Effector CD4-positive, alpha-beta T cell (primary cell): ENCODE measurements at places on chromosomes 12 and 14.
A peak's percentile ranks its signal among the peaks of the same experiment; 100 is the strongest.

GRCh38 chr14:104732931-104733681 lies 9.1 kb downstream of the ADSS1 start:
- no peak for DNase-seq

- no peak for DNase-seq
These were observed 80.1 kb upstream of the IFNG-AS1 start for GRCh38 chr12:67909091-67909531.

GRCh38 chr14:82362452-82362851 lies 828.8 kb upstream of the SEL1L start:
- no peak for DNase-seq

DNA sequence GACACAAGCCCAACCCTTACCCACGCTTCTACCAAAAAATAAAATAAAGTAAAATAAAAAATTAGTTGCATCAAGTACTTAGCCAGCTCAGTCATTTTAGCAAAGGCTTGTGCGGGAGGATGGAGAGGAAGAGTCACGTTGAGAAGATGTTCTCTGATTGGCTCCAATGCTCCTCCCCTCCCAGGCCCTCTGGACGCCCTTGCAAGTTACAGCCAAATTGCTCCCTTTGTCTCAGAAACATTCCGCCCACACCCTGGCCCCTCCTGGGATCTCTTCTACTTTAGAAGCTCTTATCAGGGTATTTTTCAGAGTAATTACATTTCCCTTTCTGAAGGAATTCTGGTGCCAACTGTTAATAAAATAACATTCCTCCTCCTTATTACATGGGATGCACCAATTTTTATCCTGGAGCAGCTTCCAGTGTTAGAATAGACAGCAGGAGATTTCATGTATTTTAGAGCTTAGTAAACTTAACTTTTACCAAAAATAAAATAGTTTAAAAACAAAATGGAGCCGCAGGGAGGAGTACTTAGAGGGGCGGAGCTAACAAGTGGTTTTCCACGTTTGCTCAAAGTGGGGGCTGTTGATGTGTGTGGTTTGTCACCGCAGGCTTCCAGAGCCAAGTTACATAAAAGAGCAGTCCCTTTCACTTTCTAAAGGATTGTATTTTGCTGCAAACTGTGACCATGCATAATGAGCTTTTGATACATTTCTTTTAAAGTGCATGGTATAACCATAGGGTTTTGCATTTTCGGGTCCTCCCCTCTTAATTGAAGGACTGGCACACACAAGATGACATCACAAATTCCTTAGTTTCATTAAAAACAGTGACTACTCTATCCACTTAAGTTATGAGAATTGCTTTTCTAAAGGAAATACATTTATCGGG lies 71.7 kb upstream of the RAP1B start:
- peak; percentile 12 for DNase-seq

DNA sequence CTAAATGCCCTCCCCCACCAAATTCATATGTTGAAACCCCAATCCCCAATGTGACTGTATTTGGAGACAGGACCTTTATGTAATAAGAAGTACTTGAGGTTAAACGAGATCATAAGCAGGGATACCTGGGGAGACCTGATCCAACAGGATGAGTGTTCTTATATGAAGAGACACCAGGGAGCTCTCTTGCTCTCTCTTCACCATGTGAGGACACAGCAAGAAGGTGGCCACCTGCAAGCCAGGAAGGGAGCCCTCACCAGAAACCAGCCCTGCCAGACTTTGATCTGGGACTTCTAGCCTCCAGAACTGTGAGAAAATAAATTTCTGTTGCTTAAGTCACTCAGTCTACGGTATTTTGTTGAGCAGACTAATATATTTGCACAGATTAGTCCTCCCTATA lies 113.6 kb downstream of the NUAK1 start:
- DNase-seq: no peak

GRCh38 chr12:108728820-108729611 lies 2.3 kb downstream of the CORO1C start:
- no peak for DNase-seq

DNA sequence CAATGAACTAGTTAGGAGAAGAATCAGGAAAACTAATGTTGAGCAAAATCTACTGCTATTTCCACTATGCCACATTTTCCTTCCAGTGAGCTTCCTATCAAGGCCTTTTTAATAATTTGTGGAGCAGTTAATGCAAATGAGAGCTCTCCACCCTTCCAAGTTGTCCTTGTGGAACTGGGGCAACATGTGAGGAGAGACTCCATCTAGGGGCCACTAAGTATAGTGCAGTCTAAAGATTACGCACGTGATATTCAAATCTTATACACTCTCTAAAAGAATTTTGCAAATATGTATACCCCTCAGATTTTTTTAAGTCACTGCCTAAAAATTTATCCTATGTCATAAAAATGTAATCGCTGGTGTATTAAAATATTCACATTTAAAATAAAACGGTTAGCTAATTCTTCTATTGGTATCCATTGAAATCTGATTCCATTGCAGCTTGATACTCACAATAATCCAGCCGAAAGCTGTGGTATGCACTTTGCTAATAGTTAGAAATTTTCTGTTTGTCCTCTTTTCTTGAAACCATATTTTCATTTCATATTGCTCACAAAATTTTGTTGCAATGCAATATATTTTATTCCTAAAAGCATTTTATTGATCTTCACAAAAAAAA lies 100.1 kb downstream of the PAH start:
- DNase-seq: no peak

GRCh38 chr12:125634813-125635212 lies 569.6 kb downstream of the AACS start:
- DNase-seq: no peak

DNA sequence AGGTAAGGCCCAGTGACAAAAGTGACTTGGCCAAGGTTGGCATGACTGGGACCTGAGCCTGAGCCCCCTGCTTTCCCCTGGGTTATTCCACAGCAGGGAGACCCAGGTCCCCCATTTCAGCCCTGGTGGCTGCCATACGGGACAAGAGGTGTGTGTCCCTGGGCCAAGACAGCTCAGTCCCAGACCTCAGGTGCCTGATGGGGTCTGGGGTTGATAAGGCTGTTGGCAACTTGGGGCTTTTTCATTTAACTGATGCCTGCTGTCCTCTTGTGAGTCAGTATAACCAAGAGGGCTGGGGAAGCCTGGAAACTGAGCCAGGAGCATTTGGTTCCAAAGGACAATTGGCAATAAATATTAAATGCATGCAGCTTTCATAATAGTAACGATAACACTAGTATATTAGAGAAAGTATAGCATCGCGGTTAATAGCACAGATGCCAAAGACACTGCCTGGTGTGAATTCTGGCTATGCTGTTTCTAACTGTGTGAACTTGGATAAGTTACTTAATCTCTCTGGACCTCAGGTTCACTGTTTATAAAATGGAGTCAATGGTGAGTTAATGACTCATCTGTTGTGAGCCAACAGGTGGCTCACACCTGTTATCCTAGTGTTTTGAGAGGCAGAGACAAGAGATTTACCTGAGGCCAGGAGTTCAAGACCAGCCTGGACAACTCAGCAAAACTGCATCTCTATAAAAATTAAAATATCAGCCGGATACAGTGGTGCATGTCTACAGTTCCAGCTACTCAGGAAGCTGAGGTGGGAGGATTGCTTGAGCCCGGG lies 898 bp downstream of the SDSL start:
- no peak for DNase-seq

DNA sequence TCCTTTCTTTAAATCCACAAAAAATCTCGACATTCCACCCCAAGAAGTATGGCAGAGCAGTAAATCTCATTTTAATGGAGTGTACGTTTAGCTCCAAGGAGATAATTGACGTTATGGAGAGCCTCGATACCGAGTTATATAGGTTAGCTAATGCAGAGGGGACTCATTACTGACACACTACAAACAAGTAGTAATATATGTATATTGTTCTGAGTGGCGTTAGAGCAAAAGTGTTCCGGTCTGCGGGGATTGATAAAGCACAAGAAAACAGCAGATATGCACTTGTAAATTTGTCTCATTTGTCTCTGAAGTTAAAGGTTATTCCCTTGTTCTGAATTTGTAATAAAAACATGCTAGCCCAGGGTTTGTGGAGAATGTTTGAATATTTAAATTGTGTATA lies 84.1 kb downstream of the BCL11B start:
- DNase-seq: no peak

DNA sequence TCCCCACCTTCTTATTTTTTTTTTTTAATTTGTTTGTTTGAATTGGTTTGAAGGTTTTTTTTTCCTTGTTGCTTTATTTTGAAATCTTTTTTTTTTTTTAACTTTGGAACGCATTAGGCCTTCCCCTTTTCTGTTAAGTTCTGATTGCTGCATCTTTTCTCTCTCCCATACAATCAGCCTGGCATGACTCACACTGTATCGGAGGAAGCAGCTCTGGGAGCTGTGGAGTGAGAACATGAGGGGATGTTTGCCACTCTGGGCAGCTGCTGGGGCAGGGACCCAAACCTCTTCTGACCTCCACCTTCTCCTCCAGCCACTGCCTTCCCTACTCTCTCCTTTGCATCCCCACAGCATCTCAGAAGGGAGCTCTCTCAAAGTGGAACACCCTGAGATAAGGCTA lies 160.3 kb upstream of the FKBP4 start:
- no peak for DNase-seq

- DNase-seq: no peak
These were observed 311.3 kb downstream of the C12orf75 start for GRCh38 chr12:105641749-105642148.

- no peak for DNase-seq
These were observed 40.2 kb upstream of the CCT2 start for GRCh38 chr12:69545081-69545480.

DNA sequence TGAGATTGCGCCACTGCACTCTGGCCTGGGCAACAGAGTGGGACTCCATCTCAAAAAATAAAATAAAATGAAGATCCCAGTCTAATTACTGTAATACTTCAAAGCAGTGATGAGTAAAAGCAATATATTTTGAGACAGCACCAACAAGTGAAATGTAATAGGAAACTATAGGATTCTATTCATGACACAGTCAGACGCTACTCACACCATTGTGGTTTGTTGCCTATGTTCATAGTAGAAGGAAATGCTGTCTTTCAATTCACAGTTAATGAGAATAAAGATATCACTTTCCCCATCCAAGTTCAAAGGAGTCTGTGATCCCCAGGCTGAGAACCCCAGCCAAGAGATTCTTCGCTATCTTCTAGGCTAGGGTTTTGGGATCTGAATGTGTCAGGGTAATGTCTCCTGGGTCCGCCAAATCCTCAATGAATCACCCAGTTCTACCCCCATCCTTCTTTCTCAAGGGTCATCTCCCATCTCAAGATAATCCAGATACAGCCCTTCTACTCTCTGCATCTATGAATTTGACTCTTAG lies 16.6 kb upstream of the DTX1 start:
- no peak for DNase-seq

GRCh38 chr14:93741556-93742230 lies 46.6 kb downstream of the PRIMA1 start:
- no peak for DNase-seq

- DNase-seq: no peak
These were observed 63.3 kb upstream of the HSPB8 start for GRCh38 chr12:119115296-119115905.

- DNase-seq: no peak
These were observed 5.3 kb downstream of the PHETA1 start for GRCh38 chr12:111363578-111363977.

DNA sequence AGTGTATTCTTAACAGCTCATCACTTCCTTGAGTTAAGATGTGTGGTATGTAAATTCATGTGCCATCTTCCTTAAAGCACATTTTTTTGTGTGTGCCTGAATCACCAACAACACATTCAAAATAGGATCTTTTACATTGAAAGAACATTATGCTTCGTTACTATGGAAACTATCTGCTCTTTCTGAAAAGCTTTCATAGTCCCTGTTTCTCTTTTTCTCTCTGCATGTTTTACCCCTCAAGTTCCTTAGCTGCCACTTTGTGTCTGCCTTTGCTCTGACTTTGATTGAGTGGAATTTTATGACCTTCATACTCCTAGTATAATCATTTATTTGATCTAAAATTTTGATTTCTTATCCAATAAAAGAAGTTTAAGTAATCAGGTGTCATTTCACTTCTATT lies 880.3 kb upstream of the FOXG1 start:
- DNase-seq: no peak

DNA sequence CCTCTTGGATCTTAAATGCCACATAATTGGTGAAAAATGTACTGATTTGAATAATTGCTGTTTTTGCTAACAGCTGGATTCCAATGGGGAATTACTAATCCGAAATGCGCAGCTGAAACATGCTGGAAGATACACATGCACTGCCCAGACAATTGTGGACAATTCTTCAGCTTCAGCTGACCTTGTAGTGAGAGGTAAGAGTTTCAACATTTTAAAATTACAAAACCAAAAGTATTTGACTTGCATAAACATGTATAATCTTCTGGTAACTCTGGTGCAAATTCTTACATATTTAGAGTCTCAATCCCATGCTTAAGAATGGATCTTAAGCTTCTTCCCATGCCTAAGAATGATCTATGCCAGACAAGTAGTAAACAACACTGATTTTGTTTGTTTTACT lies 229.1 kb upstream of the PDZRN4 start:
- DNase-seq: no peak

DNA sequence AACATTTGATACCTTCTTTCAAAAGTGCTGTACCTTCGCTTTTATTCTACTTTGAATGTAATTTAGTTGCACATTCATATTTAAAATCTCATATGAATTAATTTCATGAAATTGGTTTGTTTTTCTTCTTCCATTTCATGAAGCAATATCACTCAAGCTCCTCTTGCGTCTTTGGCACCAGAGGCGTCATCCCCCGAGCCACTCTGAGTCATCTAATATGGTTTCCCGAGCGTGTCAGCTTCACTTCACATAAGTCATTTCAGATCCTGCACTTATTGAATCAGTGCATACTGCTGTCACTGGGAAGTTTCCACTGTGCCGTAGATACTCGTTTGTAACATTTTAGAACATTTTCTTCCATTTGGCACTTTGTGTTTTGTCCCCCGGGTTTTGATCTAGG lies 105.6 kb downstream of the SLC25A47 start:
- DNase-seq: no peak

GRCh38 chr14:67729072-67729885 lies 27.6 kb downstream of the RDH12 start:
- DNase-seq: no peak

DNA sequence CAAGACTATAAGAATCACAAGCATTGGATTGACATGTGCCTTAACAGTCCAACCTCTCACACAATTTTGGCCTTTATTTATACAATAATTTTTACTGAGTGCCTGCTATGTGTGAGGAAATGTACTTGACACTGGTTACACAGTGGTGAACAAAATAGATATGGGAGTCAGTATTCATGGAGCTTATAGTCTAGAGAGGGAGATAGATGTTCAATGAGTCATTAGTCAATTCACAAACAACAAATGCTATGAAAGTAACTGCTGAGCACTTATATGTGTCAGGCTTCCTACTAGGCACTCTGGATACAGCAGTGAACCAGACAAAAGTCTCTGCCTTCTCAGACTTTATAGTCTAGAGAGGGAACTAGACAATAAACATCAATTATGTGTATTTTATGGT lies 3.7 kb downstream of the CFAP54 start:
- no peak for DNase-seq

GRCh38 chr12:123027726-123028445 lies 47.4 kb downstream of the ARL6IP4 start:
- DNase-seq: no peak
